ENCODE measurements at places on chromosomes 4 and X.

DNA sequence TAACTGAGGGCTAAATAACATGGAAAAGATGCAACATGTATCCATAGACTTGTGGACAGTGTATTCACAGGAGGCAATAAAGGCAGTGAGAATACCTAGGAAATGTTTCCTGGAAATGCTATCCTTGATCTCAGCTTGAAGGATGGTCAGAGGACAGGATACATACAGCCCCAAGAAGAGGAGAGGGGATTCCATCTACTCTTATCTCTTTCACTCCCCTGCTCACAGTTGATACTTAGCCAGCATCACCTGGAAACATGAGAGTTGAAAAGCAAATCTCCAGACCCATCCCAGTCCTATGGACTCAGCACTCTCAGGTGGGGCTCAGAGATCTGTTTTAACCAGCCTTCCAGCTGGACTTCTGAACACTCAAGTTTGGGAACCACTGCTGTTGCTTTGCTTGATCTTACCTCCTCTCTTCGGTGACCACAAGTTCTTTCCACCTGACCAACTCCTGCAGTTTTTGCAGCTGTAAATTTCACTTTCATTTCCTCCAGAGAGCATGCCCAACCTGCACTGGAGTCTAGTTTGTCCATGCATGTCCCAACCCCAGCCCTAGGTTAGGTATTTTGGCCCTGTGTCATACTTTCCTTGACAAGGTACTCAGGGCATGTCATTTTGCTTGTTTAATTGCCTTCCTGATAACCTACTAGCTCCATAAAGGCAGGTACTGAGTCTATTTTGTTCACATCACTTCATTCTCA is 10.4 kb downstream of the RELL1 start:
- DNase-seq, result no peak

DNA sequence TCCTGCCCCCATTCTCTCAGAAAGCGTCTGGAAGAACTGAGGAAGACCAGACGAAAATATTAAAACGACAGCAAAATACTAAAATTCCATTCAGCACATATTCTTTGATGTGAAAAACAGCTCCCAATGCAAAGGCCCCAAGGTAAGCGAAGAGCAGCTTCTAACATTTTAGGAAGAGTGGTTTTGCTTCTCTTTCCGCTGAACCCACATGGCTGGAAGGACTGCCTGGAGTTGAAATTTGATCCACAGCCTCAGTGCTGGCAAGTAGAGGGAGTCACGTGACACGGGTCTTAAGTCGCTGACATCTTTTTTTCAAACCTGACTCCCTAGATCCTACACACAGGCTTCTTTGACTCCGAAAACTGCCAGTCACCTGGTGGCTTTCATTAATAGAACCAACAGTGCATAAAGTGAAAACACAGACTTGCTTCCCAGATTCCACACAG is at the start of gene FAM13A:
TSS of gene FAM13A (minus strand) at position 233 of the 446 bp plus-strand sequence. CDS start at position 12, 221 bp downstream.
- no peak for DNase-seq

DNA sequence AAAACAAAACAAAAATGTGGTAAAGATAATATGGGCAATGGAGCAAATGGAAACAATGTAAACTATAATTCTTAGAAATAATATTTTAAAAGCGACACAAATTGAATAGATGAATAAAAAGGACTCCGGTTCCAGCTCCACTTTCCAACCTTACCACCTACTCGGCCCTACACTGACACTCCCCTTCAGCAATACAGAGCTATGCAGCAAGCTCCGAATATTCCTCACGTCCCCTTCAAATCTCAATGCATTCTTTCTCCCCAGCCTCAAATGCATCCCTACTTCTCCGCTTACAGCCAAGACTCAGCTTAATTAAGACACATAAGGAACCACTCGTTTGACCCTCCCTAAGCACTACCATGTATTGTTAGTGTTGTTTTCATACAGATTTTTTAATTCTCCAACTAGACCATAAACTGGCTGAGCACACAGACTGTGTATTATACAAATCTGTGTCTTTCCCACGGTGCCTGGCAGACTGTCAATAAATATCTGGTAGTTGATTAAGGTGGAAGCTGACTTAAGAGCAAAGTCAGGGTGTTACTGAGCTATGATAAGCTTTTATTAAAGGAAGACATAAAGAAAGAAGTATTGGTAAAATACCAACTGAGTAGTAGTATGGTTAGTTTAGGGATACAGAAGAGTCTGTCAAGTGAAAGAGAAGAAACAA is 219.1 kb downstream of the NR3C2 start:
- no peak for DNase-seq

DNA sequence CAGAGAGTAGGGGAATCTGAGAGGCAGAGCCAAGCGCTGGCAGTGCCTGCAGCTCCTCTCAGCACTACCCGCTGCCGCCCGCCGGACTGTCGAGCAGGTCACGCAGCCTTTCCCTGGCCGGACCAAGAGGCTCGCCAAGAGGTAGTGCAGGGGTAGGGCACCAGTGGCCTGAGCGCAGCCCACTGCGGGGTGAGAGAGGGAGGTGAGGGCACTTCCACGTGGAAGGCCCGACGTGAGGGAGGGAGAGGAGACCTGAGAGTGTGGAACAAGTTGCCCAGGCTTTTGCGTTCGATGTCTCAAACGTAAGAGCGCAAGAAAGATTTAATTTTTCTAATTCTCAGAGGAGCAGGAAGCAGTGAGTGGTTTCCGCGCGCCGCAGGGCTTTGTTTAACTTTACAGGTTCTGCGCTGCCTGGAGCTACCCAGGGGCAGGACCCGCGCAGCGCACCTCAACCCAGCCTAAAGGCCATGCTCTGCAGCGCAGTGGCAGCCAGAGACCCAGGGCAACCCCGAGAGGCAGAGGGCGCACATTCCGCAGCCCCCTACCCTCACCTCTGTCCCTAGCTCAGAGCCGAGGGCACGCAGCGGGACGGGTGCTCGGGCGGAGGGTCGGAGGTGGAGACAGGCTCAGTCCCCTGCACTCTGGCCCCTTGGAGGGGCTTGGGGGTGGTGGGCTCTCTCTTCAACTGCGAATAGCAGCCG is 14.9 kb downstream of the ARHGAP36 start:
- DNase-seq, result no peak

DNA sequence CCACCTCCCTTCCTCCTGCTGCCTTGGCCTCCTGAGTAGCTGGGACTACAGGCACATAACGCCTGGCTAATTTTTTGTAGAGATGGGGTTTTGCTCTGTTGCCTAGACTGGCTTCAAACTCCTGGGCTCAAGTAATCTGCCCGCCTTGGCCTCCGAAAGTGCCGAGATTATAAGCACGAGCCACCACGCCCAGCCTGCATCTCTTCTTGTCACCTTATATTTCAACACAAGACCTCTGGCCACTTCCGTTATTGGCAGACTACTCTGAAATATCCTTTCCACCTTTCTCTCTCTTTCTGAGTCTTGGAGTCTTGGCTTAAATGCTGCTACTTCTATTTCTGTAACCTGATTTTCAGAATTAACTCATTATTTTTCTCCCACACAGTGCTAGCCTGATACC is 5.6 kb downstream of the KIAA0232 start:
- no peak for DNase-seq

- no peak for DNase-seq
These were observed 215.7 kb upstream of the NEIL3 start for GRCh38 chr4:177093964-177094363.

GRCh38 chr4:67542076-67542475 is 3.2 kb downstream of the CENPC start:
- DNase-seq, result no peak

- DNase-seq, result no peak
These were observed 278.8 kb upstream of the RPS6KA3 start for GRCh38 chrX:20545538-20545937.

DNA sequence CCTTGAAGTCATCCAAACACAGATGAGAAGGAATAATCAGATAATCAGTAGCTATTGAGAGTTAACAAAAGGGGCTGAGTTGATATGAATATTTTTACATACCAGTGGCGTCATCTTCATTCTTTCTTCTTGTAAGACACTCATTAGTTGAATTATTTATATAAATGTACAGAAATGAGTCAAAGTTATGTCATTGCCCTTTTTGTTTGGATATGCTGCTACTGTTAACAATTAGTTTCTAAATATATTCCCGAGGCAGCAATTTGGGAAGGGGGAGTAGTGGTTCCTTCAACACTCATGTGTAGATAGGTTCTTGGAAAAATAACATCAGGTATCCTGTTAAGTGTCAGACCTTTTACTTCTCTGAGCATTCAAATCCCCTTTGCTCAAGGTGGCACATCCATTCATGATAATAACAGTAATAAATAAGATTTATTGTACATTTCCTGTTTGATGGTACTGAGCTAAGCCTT is 436.6 kb downstream of the SPRY1 start:
- DNase-seq, result no peak

DNA sequence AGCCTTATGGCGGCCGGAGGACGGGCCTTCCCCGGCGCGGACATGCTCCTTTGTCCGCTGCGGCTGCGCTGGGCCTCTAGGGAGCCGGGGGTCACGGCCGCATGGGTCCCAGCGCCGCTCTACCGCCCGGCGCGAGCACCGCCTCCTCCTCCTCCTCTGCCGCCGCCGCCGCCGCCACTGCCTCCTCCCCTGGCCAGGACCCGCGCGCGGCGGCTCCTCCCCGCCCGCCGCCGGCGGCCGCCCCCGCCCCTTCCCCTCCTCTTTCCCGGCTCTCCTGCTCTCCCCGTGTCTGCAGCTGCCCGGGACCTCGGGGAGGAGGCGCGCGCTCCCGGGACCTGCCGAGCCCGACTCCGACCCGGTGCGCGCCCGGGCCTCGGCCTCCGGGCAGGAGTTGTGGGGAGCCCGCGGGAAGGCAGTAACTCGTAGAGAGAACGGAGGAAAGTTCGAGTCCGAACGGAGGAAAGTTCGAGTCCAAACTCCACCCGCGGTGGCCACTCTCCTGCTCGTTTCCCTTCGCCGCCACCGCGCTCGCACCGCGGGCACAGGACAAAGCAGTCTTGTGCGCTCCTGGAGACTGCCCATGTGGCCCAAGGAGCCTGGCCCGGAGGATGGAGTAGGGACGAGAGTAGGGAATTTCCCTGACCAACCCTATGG is at the start of gene ADGRA3:
TSS of gene ADGRA3 (minus strand) at position 179 of the 654 bp plus-strand sequence. CDS start 282 bp downstream, outside the sequence.
- peak; percentile 21 for DNase-seq

DNA sequence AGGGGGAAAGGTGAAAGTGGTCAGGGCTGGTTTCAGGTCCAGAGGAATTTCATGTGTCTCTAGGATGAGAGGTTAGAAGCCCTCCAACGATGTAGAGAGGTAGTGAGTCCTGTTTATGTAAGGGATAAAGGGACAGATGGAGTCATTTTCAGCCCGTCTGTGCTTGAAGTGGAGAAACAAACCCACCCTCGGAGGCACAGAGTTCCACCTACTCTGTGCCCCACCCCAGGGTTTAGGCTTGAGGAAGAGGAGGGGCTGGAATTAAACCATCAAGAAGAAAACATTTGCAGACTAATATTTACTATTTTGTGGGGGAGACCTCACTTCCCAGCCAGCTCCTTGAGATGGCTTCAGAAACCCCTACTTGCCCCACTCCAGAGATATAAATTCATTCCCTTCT is 868 bp upstream of the GNL3L start:
- DNase-seq, result no peak

DNA sequence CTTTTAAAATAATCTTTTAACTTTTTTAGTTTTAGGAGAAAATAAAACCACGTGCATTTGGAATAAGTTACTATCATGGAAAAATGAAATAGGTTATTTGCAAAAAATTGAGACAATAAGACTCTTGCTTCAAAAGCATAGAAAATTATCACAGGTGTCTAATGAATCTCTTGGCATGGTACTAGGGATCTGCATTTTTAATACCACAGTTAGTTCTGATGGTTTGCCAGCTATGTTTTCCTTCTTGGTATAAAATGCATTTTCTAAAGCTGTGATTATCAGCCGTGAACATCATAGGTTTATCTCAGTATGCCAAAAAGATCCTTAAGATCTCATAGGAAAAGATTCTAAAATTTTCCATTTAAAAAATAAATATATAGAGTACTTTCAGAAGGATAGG is 83.9 kb downstream of the RASL11B start:
- DNase-seq, result no peak

GRCh38 chr4:86393749-86394148 is 33.9 kb upstream of the MAPK10 start:
- no peak for DNase-seq

DNA sequence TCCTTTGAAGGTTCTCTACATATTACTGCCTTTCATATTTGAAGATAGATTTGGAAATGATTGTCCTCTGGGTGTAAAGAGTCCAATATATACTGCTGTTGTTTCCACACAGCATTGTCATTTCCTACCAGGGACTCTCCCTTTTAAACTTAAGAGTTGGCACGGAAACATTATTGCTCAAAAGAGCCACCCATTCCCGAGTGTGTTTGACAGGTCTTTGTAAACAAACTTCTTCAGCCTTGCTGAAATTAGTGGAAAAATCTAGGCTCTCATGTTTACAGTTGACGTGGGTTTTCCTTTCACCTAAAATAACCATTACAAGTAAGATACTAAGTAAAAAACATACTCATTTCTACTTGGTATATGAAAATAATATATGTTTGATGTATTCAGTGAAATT is 111.4 kb upstream of the LIMCH1 start:
- no peak for DNase-seq

- no peak for DNase-seq
These were observed 2340.7 kb downstream of the PCDH7 start for GRCh38 chr4:33060674-33061542.

DNA sequence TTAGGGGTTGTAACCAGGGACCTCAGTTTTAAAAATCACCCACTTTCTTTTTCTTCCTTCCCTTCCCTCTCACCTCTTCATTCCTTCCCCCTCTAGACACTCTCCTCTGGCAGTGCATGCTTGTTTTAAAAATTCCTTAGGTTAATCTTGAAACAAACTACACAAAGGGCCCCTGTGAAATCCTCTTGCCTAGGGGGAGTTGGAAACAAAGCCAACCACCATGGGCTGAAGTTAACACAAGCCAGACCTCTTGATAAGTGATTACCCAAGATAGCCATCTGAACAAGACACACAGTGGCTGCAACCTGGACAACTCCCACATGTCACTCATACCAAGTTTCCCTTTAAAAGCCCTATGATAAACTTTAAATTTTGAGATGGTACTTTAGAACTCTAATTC is 68.9 kb downstream of the TENT5D start:
- no peak for DNase-seq

GRCh38 chr4:1401409-1402020 is 4.7 kb downstream of the NKX1-1 start:
- no peak for DNase-seq

- DNase-seq, result no peak
These were observed 202.0 kb downstream of the RRAGB start for GRCh38 chrX:55919367-55920221.

- no peak for DNase-seq
These were observed 12.2 kb downstream of the SULT1B1 start for GRCh38 chr4:69748173-69748572.

All from stimulated activated CD8-positive, alpha-beta memory T cell treated with anti-CD3 and anti-CD28 coated beads, Interleukin-4, amount 100 ng/mL, for 24 hours (primary cell).